AG09309 (cell line): ENCODE measurements at places on chromosomes 13 and 19.

- DNase-seq, result no peak
These were observed 21.2 kb upstream of the VWA8 start for GRCh38 chr13:41981951-41982715.

DNA sequence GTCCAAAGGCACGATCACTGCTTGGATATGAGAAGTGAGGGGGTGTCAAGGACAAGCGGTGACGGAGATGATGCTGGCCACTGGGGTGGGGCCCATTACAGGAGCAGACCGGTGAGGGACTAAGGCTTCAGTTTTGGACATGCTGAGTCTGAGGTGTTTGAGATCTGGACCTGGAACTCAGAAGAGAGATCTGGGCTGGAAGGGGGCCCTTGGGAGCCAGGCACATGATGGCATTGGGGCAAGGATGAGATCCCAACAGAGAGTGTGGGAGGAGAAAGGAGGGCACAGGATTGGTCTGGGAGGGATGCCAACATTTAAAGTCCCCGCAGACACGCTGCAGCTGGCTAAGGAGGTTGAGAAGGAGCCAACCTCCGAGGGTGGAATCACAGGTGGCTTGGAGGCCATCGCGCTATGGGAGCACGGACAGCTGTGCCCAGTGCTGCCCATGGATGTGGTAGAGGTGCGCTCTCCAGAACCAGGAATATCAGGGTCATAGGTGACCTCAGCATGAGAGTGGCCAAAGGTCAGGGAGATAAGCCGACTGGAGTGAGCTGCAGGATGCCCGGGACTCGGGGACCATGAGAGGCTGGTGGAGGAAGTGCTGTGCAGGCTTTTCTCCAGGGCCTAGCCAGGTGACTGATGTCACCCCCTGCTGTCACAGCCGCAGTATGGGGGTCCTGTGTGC, 21.8 kb downstream of the DHRS12 start:
- no peak for DNase-seq

DNA sequence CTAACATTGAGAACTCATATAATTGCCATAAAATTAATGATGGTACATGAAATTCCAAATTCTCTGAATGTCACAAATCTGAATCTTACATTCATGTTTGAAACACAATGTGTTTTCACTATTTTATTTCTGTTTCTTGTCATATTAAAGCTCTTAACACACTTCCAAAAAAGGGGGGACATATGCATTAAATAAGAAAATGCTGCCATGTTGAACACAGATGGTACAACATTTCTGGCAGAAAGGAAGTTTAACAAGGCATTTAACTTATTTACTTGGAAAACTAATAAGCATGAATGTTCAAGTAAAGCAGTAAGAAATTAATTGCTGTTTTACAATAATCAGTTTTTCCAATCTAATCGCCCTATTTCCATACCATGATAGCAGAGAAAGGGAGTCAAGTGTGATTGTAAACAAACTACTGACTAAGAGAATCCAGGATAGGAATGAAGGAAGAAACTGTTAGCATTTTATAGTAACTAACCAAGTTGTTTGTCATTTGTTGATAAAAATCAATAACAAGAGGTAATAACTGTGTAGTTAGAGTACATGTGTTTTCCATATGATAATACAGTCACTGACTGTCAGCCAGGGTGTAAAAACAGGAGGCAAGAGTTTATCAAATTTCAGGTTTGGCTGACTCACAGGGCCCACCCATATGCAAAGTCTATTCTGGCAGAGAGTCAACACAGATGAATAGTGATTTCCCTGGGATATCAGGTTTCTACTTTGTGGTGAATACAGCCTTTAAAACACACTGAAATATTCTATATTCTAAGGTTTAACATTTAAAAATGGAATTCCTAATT, 5.7 kb upstream of the FOXO1 start:
- DNase-seq, result no peak

DNA sequence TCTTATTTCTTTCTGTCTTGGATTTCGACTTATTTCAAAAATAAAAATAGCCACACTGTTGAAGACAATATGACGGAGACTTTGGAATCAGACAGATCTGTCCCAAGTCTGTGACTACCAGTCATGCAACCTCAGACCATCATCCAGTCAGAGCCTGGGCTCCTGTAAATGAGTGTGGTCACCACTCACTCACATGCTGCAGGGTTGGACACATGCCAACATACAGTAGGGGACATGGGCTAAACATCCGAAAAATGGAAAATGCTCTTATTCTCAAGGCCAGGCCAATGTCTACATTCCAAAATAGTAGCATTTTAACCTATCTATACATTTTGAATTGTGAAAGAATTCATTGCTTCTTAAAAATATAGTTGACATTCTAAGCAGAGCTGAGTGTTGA, 75.5 kb upstream of the EDNRB start:
- DNase-seq, result no peak

GRCh38 chr13:19153782-19154450, 27.7 kb downstream of the TUBA3C start:
- no peak for DNase-seq
